NCI-H2081 (cell line): ENCODE measurements at places on chromosomes 1 and 21.

GRCh38 chr21:45823100-45823681 lies 158.4 kb upstream of the COL6A1 start:
- no peak for DNase-seq

GRCh38 chr21:44982558-44983250 lies 42.9 kb downstream of the SLX9 start:
- no peak for DNase-seq

- peak; percentile 38 for DNase-seq
These were observed 1.1 kb downstream of the ICMT start for GRCh38 chr1:6234502-6235295.

GRCh38 chr1:107877092-107877491 lies 87.9 kb downstream of the VAV3 start:
- DNase-seq, result no peak

DNA sequence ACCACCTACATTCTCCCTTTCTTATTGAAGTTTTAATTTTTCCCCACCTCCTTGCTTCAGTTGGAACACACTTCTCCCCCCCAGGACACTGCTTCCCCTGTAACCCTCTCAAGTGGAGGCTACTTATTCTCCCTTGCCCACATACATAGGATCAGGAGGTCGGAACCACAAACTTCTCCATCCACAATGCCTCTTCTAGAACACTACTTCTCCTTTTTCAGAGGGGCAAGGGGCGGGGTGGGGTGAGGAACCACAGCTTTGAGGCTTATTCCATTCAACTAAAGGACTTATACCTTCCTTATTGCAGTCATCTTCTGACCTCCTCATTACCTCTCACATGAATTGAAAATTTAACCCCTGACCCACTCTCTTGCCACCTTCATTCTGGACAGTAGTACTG lies 81.3 kb downstream of the NEK7 start:
- DNase-seq, result no peak

GRCh38 chr1:2951856-2952255 lies 69.4 kb upstream of the ACTRT2 start:
- no peak for DNase-seq

DNA sequence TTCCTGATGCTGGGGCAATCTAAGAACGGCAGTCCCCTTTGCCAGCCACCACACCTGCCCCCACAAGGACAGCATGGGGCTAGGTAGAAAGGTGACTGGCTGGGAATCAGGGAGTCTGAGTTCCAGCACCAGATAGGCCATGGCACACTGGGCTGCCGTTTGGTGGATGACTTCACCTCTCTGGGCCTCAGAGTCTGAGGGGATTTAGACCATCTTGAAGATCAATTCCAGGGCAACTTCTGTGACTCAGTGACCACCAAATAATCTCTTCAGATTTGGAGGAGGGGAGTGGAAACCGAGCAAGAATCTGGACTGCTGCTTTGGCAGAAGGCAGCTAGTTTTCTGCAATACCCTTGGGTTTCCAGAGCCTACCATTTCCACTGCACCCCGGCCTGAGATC lies 92.1 kb upstream of the EDN2 start:
- DNase-seq, result no peak

DNA sequence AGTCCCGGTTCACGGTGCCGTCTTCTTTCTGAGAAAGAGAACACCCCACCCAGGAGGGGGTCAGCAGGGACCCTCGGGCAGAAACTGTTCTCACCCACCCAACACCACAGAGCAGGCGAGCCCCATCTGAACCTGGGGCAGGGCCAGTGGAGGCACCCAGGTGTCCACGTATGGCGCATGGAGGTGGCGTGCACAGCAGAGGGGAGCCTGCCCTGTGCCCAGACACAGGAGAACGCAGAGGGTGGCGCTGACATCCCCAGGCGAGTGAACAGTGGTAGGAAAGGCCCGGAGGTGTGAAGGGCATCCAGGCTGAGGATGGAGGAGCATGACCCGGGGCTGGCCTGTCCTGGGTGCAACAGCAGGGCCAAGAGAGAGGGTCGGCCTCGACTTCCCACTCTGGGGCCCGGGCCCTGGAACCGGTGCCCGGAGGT lies 91.1 kb downstream of the STUM start:
- no peak for DNase-seq

DNA sequence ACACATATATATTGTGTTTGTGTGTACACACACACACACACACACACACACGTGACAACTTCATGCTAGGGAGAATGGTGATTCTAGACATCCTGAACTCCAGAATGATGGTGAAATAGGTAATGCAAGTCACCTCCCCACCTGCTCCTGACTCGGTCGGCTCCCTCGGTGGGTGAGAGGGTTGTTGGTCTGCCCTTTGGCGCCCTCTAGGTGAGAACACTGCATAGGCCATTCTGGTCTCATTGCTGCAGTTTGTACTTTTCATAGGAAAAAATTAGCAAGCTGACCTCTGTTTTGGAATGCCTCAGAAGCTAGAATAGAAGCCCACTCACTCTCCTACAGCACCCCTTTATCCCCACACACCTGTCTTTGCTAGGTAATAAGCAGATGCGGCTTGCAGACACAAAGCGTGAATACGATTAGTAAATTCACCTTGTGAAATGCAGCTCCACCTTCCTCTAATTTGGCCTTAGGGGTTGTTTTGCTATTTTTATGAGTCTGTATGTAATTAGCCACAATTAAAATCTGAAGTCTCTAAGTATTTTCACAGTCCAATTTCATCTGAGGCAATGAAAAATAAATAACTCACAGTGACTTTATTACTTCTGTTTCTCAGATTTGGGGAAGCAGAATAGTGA lies 130.0 kb upstream of the KCNJ15 start:
- peak; percentile 70 for DNase-seq

- no peak for DNase-seq
These were observed 33.2 kb upstream of the EPHA8 start for GRCh38 chr1:22529901-22530621.

DNA sequence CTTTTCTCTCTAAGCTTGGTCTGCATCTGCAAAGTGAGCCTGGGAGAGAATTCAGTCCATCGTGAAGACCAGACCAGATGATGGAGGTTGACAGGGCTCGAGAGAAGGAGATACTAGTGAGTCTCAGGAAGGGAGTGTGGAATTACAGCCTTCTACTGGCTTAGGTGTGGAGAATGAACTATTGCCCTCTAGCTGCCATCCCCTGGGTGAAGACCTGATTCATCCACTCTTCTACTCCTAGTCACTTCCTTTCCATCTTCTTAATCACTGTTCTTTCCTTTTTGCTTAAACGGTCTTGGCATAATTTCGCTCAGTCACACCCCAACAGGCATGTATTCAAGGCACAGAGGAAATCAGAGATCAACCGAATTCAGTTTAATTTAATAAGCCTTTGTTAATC lies 34.0 kb upstream of the HSD17B7 start:
- DNase-seq, result no peak

- DNase-seq, result no peak
These were observed 26.8 kb upstream of the EPHA8 start for GRCh38 chr1:22536506-22536905.

DNA sequence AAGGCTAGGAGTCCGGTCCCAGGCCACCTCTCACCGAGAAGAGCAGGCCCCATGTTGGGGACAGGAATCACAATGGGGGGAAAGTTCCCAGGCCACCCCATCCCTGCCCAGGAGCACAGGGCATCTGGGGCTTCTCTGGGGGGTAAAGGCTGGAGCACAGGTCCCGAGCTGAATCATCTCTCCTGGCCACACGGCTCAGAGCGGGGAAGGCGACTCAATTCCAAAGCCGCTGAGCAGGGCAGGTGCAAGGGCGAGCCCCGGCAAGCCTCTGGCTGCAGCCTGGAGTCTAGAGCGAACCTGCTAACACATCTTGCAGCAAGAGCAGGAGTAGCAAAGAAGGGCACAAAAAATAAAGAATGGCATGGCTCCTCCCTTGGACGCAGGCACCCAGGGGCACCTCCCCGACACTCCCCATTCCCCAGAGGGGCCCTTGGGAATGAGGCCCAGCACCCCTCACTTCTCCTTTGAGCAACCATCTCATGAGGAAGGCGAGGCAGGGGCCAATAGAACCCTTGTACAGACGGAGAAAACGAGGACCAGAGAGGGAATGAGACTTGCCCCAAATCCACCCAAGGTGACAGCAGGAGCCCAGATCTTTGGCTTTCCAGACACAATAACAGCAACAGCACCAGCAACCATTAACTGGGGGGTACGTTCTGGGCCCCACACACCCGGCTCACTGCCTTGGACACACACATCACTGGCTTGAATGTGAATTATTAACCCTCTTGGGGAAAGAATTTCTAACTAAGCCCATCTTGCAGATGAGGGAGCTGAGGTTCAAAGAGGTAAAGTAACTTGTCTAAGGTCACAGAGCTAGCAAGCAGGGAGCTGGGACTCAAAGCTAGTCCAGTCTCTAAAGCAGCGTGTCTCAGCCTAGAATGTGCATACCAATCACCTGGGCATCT lies 20.7 kb upstream of the ALDH4A1 start:
- DNase-seq, result no peak

- DNase-seq, result no peak
These were observed 127.8 kb downstream of the TMEM53 start for GRCh38 chr1:44546403-44547053.

DNA sequence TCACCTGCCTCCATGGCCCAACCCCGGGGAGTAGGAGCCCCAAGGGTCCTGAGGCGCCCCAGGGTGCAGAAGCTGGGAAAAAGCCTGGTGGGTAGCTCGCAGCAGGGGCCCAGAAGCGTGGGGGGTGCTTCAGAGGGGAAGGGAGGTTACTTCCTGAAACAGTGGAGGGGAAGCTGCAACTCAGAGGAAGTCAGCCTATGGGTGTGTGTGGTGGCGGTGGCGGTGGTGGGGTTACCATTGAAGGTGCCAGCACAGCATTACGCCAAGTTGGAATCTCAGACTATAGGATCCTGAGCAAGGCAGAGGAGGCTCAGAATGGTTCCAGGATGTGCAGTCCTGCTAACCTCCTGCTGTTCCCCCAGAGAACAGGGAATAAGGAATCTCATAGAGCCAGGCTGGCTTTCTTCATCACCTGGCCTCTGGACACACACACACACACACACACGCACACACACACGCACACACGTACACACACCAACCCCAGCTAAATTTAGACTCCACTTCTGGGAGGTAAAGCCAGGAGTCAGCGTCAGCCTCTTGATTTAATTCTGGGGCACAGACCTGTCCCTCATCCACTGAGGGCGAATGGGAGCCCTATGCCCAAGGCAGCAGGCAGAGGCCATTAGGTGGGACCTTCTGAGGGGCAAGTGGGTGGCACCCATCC lies 1.3 kb downstream of the DENND4B start:
- no peak for DNase-seq

DNA sequence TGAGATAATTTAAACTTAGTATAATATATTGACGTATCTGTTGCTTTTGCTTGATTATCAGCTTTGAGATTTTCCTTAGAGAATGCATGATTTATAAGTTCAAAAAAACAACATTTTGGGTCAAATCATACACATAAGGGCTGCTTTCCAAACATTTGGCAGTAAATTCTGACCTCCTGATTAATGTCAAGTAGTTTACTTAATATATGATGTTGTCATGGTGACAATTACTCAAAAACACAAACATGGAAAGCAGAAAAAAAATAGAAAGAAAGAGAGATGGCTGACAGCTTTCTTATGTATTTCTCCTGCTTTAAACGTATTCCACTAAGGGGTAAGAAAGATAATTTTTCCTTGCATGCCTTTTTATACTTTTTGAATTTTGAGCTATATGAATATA lies 258.2 kb upstream of the C1orf105 start:
- peak; percentile 22 for DNase-seq

- no peak for DNase-seq
These were observed 81.3 kb downstream of the LRRC8D start for GRCh38 chr1:89901957-89902669.

DNA sequence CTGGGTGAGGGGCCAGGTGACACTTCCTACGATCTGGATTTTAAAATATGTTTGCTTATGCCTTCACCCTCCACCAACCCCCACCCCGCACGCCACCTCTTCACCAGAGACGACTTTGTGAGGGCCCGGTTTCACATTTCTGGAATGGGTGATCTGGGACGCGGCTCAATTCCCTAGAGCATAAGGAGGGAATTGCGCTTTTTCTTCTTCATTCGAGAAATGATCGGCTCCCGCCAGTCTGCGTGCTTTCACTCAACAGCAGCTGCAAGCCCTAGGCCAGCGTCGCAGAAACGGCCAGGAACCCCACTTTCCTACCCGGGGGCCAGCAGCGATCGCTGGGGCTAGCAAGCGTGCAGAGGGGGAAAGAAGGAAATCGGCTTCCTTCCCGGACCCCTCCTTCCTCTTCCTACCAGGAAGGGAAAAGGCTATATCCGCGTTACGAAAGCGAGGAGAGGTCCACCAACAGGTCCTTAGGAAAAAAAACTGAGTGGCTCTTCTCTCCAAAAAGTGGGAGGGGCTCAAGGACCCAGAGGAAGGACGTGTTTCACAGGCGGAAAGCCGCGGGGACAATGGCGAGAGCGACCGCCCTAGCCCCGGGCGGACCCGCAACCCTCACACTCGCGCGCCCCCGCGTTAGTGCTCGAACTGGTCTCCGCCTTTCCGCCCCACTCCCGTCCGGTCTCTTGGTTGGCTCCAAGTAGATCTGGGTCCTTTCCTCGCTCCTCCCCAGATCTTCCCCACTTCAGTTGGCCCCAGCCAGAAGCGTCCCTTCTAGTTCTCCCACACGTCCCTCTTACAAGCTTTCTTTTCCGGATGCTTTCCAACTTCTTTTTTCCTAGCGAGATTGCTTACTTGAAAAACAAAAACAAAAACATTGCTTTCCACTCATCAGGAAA lies 1.1 kb upstream of the ADAMTS1 start:
- no peak for DNase-seq

GRCh38 chr1:14371771-14372497 lies 226.6 kb upstream of the KAZN start:
- DNase-seq, result no peak

DNA sequence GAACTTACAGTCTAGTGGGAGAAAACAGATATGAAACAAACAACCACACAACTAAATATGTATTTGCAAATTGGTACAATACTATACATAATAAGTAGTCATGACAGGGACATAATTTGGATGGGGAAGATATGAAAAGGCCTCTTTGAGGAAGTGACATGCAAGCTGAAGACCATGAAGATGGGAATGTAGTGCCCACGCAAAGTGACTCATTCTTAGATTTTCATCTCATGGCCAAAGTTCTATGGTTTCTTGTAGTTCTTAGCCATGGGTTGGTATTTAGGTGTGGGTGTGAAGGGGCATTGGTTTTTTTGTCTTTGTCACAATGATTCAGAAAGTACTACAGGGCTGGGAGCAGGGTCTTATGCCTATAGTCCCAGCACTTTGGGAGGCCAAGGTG lies 105.4 kb upstream of the FAM78B start:
- DNase-seq, result no peak

DNA sequence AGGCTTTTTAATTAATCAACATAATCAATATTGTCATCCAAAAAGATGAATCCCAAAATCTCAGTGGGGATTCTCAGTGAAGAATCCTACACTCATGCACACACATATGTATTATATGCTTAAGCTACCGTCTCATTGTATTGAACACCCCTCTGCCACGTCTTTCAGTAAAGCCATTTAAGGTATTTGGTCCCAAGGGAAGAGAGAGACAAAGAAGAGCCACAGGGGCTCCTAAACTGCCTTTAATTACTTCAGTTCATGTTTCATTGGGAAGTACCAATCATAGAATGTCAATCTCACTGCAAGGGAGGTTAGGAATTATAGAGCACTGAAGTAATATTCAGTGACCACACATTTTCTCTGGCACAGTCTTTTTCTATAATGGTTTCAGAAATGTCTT lies 388.6 kb upstream of the NEGR1 start:
- DNase-seq, result peak; percentile 8
